ENCODE measurements at places on chromosomes 2 and 18.

- DNase-seq: no peak
Observed at GRCh38 chr2:207662203-207662602, 37.0 kb upstream of the METTL21A start.

GRCh38 chr2:230592775-230593174 lies 119.9 kb upstream of the CAB39 start:
- DNase-seq: no peak

GRCh38 chr2:188529710-188530109 lies 238.0 kb downstream of the GULP1 start:
- DNase-seq: no peak

DNA sequence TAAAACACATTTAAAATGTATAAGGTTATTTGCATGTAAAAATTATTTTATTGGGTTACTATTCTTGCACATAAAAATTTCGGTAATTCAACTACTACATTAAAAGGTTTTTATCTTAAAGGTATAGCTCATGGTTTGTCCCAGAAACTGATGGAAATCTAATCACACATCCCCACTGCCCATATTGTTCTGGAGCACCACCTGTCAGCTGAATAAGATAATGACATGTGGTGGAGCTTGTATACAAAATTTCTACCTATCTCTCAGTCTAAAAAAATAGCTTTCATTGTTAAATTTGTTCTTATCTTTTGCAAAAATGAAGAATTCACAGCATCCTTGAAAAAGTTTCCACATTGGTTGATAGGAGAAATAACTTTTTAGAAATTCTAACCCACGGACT lies 18.3 kb downstream of the ERBB4 start:
- DNase-seq: no peak

- DNase-seq: peak; percentile 70
Observed at GRCh38 chr2:27832396-27832795, 57.8 kb downstream of the RBKS start.

DNA sequence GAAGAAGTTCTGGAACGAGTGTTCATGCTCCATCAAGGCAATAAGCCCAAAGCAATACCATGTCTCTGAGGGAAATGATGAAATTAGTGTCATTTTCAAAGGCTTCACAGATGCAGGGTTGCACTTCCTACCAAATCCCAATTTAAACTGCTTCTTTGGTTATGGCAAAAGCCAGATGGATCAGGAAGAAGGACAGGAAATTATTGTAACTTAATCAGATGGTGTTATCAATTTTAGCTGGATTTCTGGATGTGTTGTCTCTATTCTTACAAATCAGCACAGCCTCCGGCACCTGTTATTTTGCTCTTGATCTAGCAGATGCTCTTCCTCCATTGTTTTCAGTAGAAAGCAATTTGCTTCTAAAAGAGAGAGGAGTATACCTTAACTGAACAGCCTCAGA lies 693.4 kb downstream of the SOCS6 start:
- DNase-seq: no peak

DNA sequence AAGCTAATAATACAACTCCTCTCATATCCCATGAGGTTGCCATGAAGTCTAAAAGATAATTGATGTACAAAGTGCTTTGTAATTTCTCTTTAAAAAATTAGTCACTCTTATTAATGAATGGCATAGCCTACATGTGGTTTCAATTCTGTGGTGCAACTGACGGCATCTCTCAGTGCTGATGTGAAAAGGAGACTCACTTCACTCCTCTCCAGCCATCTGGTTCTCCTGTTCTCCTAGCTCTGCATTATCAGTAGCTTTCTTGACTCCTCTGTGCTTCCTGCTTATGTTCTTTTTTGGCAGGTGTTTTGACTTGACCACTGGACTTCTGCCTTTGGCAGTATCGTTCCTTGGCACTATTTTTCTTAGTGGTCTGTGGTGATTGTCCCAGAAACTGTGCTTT lies 134.9 kb upstream of the ZFP36L2 start:
- no peak for DNase-seq

DNA sequence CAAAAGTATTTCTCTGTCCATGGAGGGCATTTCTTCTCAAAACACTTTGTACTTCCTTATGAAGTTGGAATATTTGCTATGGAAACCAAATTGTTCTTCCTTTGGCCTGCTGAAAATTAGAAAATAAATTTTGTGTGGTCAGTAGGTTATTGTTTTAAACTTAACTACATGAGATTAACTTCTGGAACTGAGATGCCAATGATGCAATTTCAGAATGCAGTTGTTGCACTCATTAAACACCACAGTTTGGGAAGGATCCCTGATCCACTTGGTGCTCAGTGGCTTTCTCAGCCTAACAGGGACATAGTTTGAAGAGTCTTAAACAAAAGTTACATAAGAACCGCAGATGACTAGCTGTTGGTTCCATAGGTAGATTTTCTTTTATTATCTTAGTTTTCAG lies 23.3 kb upstream of the IL1R1 start:
- DNase-seq: no peak

DNA sequence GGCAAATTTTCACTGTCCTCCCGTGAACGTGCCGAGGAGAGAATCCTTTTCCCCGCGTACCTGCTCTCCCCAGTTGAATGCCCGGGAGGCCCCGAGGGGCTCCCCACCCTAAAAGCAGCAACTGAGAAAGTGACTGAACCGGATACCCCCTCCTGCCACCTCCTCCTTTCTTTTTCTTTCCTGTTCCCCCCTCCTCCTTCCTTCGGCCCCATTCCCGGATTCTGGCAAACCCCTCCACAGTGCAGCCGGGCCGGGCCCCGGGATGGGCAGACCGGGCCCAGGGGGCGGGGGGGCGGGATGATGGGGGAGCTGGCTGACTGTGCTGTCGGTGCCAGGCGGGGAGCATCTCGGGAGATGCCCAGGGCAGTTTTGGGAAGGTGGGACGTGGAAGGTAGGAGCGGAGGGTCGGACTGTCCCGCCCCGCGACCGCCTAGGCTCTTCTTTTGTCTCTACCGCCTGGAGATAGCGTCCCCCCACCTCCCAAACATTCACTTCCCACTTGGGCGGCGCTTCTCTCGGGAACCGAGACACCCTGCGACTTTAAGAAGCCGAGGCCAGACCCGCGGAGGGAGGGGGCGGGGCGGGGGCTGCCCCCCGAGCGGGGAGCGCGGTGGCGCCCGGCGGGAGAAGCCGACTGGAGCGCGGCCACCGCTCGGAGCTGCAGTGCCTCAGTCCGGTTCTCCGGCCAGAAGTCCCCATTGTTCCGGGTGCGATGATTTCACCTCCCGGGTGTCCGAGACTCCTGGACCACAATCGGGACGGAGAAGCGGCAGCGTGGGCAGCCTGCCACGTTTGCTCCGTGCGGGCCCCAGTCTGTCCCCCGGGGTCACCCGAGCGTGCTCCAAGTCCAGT lies 8.2 kb downstream of the DLX2 start:
- DNase-seq: no peak

DNA sequence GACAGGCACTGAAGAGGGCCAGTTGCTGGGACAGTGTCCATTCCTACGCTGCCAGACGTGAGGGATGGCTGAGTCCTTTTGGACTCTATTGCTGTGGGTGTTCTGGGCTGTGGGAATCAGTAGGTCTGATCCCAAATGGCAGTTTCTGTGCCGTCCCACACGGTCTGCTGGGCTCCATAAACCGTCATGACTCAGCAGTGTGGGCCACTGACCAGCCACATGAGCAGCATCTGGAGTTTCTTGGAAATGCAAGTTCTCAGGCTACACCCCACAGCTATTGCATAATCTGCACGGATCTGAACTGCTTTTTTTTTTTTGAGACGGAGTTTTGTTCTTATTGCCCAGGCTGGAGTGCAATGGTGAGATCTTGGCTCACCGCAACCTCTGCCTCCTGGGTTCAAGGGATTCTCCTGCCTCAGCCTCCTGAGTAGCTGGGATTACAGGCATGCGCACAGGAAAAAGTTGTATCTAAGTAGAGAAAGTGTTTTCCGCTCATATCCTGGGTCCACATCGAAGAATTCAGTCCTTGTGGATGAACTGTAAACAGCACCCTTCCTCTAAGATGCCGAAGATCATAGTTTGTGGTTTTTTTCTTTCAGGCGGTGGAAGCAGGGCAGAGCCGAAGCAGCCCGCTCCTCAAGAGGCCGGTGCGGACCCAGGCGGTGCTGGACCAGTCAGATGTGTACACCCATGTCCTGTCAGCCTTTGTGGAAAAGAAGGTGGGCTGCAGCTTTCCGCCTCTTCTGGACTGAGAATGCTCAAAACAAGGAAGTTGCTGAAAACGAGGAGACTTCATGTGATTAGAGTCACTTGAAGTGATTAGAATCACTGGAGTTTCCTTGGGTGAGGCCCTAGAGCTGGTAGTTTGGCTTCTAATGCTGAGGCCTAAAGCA lies 25.5 kb downstream of the RMC1 start:
- peak; percentile 69 for DNase-seq

- DNase-seq: no peak
Observed at GRCh38 chr2:135299658-135300244, 231.3 kb downstream of the ZRANB3 start.

- no peak for DNase-seq
Observed at GRCh38 chr2:119764832-119765231, 5.1 kb downstream of the PTPN4 start.

GRCh38 chr18:62938006-62938405 lies 222.7 kb downstream of the PHLPP1 start:
- peak; percentile 70 for DNase-seq

All from BJ (cell line).